Central memory CD4-positive, alpha-beta T cell (primary cell): ENCODE measurements at places on chromosomes 3 and 15.

DNA sequence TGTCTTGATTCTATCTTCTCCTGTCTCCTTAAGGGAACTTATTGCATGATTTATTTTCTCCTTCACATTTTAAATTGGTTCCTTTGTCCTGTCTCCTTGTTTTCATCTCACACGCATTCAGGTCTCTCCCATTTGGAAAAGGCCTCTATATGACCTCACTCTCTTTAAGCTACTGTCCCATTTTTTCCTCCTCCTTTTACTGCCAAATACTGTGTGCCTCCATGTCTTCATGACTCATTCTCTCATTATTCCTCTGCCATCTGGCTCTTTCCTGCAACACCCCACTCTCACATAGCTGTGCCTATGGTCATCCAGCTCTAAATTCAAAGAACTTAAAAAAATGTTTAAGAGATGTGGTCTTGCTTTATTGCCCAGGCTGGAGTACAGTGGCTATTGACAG, 48.0 kb downstream of the TYRO3 start:
- no peak for DNase-seq

DNA sequence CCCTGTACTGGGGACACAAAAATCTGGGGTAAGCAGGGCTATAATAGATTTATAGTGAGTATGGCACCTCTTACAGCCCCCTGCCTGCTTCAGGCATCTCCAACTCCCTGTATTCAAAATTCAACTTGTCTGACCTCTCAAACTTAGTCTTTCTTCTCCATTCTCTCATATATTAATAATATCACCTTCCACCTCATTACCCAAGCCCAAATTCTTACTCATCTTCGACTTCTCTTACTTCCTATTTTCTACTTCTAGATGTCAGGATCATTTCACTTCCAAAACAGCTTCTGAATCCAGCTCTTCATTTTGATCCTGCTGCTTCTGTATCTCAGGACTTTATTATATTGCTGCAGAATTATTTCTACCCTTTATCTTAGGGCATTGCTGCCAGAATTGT, 290.7 kb downstream of the CHST2 start:
- no peak for DNase-seq

- no peak for DNase-seq
These were observed 50.9 kb upstream of the SPTSSB start for GRCh38 chr3:161422171-161422700.

DNA sequence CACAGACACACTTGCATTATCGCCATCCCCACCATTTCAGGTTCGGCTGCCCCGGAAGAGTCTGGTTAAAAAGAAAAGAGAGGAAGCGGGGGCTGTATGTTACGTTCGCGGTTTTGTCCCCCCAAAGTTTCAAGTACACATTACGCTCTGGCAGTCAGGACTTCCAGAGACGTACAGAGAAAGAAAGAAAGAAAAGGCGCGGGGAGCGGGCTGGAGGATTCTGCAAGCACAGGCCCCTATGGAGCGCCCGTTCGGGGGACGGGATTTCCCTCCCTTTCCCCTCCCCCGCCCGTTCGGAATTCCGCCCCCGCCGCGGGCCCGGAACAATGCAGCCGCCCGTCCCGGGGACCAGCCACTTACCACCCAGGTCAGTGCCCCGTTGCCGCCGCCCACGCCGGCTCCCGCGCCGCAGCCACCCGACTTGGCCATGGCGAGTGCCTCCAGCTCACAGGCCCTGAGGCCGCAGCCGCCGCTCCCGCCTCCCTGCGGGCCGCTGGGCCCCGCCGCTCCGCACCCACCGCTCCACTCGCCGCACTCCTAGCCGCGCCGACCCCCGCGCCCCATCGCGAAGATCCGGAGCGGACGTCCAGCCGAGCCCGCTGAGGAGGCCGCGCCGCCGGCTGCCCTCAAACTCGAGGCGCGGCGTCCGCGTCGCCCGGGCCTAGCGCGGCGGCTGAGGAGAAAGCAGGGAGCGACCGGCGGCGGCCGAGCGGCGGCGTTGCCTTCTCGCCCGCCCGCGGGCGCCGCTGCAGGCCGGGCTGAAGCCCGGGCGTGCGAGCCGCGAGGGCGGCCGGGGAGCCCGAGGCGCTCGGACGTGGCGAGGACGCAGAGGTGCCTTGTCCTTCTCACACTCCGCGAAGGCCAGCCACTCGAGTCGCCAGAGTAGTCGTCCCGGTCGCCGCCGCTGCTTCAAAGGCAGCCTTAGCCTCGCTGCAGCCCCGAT, 567 bp downstream of the TOP2B start:
- DNase-seq = peak; percentile 61

DNA sequence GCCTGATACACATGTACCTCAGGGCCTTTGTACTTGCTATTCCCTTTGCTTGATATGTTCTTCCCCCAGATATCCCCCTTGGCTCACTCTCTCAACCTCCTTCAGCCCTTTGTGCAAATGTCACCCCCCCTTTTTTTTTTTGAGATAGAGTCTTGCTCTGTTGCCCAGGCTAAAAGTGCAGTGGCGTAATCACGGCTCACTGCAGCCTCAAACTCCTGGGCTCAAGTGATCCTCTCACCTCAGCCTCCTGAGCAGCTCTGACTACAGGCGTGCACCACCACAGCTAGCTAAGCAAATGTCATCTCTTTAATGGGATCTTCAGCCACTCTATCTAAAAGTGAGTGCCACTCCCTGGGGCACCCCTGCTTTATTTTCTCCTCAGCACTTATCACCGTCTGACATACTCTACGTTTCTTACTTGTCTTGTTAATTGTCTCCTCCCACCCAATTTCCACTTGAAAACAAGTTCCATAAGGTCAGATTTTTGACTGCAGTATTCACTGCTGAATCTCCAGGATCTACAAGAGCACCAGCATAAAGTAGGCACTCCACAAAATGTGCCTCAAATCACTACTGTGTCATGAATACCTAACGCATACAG, 14.6 kb downstream of the IP6K2 start:
- no peak for DNase-seq

DNA sequence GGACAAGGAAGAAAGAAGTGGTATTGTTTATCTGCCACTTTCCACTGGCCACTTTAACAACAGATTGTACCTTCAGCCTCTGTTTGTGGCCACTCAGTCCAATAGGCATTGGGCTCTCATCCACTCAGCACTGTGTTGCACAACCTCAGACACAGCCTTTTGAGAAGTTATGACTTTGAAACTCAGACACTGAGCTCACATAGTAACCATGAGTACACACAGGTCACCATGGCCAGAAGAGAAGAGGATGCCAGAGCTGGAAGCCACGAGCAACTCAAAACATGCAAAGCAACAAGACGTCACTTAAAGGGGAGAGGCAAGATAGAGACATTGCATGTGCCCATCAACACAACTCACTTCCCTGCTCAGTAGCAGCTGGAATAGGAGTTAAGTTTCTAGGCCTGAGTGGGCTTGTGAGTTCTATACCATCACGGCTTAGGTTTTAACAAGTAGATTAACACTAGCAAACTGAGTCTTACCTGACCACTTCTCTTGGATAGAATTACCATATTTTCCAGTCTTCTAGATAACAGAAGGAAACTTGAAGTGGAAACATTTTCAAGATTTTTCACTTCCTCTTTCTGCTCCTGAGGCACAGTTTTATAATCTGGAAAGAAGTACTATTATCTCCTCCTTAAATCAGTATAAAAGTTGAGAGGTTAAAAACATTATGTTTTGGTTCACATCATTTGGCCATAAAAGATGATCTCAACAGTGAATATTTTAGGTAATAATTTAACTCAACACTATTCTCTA, 103.5 kb downstream of the IMPG2 start:
- DNase-seq = no peak

GRCh38 chr15:64930778-64931371, 19.2 kb downstream of the ANKDD1A start:
- no peak for DNase-seq

DNA sequence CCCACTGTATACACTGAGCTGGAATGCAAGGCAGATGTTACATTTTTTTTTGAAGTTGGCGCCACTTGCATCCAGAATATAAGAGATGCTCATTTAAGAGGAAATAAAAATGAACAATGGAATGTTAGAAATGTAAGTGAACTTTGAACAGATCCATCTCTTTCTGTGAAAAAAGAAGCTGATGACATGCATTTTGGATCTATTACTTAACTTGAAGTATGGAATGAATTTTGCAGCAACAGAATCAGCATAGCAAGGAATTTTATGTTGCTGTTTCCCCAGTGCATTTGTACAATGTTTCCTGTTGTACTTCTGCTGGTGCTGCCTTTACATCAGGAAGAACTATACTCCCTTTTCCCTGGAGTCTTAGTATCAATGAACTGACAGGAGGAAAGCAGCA, 178.2 kb downstream of the LSAMP start:
- DNase-seq = no peak

DNA sequence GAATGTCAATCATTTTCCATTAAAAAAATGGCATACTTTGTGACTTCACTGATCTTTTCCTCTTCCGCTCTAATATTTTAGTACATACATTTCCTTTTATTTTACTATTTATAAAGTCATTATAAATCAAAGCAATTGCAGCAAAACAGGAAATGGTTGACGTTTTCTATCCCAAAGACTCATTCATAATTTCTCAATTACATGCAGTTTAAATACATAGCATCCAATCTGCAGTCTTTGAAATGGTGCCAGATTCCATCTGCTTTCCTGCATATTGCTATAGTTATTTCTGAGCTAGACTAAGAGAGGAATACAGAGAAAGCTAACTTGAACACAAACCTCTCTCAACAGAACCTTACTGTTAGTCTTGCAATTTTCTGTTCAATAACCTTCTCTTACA, 179.8 kb downstream of the ZPLD1 start:
- DNase-seq = no peak

- DNase-seq = no peak
These were observed 95.6 kb upstream of the BCL6 start for GRCh38 chr3:187840856-187841255.

GRCh38 chr3:197539651-197540051, 16.1 kb downstream of the BDH1 start:
- no peak for DNase-seq

GRCh38 chr3:81726735-81727134, 34.7 kb downstream of the GBE1 start:
- no peak for DNase-seq

GRCh38 chr15:62147551-62147950, 17.5 kb downstream of the C2CD4B start:
- no peak for DNase-seq

DNA sequence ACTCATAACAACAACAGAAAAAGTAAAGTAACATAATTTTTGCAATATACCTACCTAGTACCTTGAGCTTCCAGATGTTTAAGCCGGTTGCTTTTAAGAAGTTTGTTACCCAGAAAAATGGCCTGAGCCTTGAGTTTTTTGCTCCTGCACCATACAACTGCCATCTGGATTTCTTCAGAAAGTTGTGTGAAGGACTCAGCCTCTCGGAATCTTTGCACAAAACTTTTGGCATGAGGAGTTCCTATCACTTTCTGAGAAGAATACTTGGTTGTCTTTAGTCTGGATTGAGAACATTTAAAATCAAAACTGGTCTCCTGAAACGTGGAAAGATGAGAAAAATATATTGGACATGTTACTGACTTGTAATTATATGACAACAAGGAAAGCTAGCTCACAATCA, 17.3 kb downstream of the GTPBP8 start:
- DNase-seq = no peak

DNA sequence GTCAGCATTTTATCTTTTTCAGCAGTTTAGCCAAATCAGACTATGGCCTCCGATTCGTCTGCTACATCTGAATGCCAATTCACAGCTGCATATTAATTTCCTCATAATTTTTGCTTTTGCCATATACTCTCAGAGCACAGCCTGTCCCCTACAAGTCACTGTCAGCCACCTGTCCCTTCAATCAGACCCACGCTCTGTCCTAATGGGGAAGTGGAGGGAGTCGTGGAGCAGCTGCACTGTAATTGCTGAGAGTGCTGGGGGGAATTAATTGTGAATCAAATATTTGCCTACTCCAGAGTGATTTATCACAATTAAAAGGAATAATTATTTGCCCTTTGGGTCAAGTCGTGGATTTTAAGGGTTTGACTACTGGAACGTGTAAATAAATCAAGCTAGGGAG, 75.5 kb downstream of the EBLN2 start:
- no peak for DNase-seq

DNA sequence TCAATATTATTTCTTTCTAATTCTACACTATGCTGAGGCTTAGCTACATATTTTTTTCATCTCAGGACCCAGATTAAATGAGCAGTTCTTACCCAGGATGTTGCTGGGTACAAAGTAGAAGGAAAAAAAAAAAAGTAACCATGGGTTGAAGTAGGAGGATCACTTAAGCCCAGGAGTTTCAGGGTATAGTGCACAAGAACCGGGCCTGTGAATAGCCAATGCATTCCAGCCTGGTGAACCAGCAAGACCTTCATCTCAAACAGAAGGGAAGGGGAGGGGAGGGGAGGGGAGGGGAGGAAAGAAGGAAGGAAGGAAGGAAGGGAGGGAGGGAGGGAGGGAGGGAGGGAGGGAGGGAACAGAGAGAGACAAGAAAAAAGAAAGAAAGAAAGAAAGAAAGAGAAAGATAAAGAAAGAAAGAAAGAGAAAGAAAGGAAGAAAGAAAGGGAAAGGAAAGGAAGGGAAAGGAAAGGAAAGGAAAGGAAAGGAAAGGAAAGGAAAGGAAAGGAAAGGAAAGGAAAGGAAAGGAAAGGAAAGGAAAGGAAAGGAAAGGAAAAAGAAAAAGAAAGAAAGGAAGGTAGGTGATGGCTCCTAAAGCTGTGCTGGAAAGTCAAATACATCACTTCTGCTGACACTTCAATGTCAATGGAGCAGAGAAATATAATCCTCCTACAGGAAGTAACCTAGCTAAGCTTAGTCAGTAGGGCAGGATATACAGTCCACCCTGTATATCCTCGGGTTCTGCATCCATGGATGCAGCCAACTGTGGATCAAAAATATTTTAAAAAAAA, 206.8 kb upstream of the TGFBR2 start:
- no peak for DNase-seq

- no peak for DNase-seq
These were observed 16.3 kb upstream of the ST3GAL6 start for GRCh38 chr3:98746882-98747281.

DNA sequence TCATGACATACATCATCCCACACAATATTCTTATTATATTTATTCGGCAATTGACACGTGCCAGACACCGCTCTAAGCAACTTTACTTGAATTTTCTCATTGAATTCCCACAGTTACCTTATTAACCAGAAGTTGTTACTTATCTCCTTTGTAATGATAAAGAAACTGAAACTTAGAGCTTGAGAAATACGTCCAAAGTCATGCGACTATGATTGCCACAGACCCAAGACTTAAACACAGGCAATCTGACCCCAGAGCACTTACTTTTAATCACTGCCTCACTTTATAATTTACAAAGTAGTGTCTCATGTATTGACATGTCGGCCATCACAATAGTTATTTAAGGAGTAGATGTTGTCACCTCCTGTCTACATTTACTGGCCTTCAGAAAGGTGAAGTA, 64.7 kb downstream of the ATP13A4 start:
- no peak for DNase-seq

DNA sequence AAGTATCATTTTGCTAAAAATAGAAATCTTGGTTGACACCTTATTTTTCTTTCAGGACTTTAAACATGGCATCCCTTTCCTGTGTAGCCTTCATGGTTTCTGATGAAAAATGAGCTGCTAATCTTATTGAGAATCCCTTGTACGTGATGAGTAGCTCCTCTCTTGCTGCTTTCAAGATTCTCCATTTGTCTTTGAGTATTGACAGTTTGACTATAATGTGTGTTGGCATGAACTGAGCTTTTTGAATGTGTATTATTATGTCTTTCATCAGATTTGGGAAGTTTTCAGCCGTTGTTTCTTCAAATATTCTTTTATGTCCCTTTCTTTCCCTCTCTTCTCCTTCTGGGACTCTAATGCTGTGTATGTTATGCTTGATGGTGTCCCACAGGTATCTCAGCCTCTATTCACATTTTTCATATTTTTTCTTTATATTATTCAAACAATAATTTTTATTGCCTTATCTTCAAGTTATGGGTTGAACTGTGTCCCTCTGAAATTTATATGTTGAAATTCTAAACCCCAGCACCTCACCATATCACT, 4.1 kb upstream of the C3orf22 start:
- DNase-seq = no peak
